ENCODE measurements at places on chromosomes 7 and 10.

GRCh38 chr7:44184206-44184872 is 4.9 kb downstream of the GCK start:
- DNase-seq = no peak

DNA sequence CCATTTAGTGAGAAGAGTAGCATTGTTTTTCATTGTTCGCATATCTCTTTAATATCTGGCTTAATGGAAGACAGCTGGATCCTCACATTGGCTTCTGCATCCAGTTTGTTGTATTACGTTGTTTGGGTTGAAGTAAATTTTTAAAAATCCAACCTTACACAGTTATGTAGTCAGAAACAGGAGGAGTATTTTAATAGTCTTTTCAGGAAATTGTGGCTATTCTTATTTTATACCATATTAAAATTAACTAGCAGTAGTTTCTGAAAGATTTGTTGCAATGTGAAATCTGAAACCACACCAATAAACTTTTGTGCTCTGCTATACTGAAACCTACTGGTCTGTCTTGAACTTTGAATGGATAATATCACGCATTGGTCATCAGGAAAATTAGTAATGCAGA is 27.9 kb downstream of the MYPN start:
- DNase-seq = no peak

GRCh38 chr7:83681200-83681778 is 32.4 kb upstream of the SEMA3E start:
- DNase-seq = no peak

DNA sequence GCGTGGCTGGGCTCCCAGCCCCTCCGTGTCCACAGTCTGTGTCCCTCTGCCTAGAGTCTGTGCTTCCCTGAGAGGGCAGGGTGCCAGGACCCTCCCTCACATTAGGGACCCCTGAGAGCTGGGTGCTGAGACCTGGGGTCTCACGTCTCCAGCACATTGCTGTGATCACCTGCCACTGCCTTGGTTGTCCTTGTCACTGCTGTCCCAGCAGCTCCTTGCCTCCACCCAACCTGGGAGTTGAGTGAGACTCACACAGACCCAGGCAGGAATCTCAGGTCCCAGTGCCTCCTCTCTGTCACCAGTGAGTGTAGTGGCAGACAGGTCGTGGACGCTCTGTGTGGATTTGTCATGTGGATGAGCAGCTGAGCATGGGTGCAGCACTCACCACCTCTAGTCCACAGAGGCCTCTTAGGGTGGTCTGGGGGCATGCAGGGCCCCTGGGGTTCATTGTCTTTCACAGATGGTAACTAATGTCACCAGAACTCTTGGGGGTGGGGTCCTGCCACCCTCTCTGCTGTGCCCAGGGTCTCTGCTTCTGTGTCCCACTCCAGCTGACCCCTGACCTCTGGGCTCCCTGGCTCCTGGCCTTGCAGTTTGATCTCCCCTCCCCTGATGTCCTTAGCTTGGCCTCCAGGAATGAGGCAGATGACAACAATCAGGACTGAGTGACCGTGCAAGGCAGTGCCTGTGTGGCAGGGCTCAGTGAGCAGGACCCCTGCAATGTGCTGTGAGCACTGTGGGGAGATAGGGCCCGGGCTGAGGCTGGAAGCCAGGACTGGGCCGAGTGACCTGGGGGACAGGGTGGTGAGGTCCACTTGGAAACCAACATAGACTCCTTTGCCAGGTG is 18.9 kb downstream of the ZNF783 start:
- DNase-seq = no peak

DNA sequence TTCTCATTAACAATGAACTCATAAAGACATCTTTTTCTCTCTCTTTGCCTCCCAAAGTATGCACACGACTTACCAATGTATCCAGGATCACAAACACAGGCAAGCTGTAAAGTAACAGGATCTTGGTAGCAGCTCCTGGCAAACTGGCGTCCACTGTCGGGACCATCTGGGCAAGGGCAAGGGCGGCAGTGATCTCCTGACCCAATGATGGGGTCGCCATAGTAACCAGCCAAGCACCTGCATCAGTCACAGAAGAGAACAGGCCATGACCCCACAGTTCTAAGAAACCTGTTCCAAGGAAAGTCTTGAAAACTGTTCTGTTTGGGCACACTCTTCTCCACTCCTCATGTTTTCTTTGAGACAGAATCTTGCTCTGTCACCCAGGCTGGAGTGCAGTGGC is 47.6 kb downstream of the LAMB1 start:
- DNase-seq = no peak

GRCh38 chr7:47897831-47898230 is 50.4 kb downstream of the PKD1L1 start:
- no peak for DNase-seq

DNA sequence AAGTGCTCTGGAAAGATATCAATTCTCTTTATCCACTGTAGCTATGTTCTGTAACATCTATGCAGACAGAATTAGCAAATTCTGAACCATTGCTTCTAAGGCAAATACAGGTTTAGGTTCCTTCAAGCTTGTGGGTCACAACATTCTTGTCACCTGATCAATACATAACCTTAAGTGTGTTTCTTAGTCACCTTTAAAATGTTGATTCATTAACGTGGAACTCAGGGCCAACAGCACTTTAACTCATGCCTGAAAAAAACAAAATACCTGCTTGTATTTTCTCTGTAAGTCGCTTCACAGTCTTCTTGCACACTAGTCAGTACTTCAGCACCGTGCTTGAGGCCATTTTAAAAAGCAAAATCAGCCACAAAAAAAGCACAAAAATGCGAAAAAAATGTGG is 35.2 kb upstream of the TRIL start:
- no peak for DNase-seq

GRCh38 chr10:95478935-95479334 is 82.2 kb downstream of the SORBS1 start:
- DNase-seq = no peak

DNA sequence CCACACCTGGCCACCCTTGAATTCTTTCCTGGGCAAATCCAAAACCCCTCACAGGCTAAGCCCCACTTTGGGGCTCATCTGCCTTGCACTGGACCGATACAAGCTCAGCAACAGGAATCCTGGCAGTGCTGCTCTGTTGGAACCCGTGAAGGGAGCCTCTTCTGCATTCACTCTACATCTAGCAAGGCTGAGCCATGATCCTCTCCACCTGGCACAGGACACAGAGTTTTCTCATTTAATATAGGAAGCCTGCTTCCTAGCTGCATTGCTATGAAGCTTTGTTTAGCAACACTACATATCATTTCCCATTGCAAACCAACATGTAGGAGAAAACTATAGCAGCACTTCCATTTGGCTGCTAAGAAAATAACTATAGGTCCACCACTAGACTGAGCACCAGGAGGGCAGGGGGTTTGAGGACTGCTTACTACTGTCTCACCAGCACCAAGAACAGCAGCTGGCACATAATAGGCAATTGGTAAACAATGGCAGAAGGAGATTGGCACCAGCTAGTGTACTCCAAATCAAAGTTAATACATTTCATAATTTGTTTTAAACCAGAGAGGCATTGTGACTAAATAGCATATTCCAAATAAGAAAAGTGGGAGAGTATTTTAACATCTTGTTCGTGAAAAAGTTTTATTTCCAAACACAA is 56.1 kb downstream of the CPVL start:
- DNase-seq = no peak

DNA sequence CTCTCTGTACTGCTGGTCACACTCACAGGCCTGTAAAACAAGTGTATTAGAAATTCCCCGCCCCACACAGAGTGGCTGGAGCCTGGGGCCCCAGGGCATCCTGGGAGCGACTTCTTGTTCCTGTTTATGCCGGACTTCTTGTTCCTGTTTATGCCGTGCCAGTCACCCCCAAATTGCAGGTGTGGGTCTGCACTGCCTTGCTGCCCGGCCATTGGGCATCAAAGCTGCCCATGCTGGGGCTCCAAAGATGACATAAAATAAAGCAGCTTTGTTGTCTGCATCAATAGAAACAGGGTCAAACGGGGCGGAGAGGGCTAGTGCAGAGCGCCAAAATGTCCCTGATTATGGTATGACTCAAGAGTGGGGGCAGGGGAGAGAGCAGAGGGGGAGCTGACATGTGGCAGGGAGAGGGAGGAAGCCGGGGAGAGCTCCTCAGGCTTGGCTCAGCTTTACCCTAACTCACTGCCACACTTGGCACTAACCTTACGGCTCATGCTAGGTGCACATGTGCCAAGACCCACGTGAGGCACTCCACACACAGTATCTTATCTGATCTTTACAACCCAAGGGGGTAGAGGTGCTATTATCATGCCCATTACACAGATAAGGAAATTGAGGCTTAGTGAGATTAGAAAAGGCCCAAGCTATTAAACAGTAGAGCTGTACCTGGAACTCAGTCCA is 98.4 kb downstream of the PIP4K2A start:
- peak; percentile 66 for DNase-seq

GRCh38 chr7:22435720-22436119 is 64.3 kb downstream of the STEAP1B start:
- DNase-seq = no peak

Data from NCI-H446 (cell line).